ENCODE measurements at places on chromosomes 3 and 15.
A peak's percentile ranks its signal among the peaks of the same experiment; 100 is the strongest.

GRCh38 chr3:186790261-186790981 lies 7.0 kb downstream of the EIF4A2 start:
- DNase-seq = peak; percentile 56

- DNase-seq = peak; percentile 97
Measured at GRCh38 chr3:8445861-8446260, 55.8 kb upstream of the LMCD1 start.

- peak; percentile 70 for DNase-seq
Measured at GRCh38 chr15:59611276-59612260, at the start of gene GCNT3. GCNT3 (plus strand) TSS chr15:59611783; CDS start chr15:59618239, 6,456 bp downstream.

DNA sequence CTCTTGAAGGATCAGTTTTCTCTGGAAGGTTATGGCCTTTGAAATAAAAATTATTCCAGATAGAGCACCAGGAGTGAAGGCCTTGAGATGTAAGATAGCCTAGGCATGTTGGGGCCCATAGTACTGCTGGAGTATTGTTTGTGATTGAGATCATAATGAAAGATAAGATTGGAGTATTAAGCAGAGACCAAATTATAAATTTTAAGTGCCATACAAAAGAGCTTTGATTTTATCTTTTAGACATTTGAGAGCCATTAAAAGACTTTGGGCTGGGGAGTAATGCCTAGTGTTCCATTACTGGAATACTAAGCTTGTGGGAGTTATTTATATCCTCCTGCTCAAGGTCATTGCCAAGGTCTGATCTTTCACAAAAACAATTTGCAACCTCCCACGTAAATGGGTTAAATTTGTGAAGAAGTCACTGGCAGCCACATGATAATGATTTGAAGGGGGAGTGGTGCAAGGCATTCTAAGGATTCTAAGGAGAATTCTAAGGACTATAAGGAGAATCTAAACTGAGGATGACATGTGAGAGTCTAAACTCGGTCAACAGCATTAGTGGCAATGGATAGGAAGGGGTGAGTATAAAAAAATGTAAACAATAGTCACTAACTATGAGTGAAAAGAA lies 12.8 kb downstream of the ELL3 start:
- no peak for DNase-seq

DNA sequence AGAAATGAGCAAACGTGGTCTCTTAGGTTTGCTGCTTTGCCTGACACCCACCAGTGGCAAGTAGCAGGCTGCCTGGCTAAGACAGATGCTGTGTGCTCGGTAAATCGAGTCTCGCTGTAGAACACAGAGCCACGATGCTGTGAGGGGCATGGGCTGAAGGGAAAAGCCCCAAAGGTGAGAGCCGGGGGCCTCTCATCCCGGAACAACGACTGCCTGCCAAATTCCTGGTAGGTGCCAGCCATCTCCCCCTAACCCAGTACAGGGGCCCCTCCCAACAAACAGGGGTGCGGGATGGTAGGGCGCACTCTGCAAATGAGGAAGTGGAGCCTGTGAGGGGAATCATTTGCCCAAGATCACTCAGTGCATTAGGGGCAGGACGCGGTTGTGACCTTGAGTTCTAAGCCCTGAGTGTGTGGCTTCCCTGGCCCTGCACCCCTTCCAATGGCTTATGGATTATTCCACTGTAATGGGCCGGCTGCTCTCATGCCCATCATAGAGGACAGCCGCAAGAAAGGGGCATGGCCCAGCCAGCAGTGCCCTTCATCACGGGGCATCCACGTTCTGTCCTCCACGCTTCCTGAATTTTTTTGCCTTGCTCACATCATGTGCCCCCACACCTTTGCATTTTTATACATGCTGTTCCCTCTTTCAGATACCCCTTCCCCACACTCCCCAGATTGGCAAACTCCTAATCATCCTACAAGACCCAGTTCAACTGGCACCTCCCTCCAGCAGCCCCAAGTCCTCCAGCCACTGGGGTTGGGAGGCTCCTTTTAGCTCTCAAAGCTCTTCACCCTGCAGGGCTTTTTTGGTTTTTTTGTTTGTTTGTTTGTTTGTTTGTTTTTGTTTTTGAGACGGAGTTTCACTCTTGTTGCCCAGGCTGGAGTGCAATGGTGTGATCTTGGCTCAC lies 125.4 kb downstream of the NUP210 start:
- DNase-seq = no peak

DNA sequence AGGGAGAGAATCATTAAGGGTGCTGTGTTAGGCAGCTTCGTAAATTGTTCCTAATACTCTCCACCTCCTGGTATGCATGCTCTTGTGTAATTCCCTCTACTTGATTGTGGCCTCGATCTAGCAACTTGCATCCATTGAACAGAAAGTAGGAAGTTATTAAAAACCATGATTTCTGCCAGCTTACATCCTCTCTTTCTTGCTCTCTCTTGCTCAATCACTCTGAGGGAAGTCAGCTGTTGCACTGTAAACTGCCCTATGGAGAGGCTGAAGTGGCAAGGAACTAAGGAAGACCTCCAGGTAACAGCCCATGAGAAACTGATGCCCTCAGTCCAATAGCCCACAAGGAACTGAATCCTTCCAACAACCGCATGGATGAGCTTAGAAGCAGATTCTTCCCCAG lies 92.6 kb downstream of the ERC2 start:
- DNase-seq = no peak

- DNase-seq = peak; percentile 73
Measured at GRCh38 chr3:152556731-152557254, 278.1 kb upstream of the P2RY1 start.

- DNase-seq = no peak
Measured at GRCh38 chr15:77474310-77474988, 53.8 kb downstream of the HMG20A start.

GRCh38 chr3:107813026-107813425 lies 277.8 kb downstream of the CD47 start:
- peak; percentile 12 for DNase-seq

DNA sequence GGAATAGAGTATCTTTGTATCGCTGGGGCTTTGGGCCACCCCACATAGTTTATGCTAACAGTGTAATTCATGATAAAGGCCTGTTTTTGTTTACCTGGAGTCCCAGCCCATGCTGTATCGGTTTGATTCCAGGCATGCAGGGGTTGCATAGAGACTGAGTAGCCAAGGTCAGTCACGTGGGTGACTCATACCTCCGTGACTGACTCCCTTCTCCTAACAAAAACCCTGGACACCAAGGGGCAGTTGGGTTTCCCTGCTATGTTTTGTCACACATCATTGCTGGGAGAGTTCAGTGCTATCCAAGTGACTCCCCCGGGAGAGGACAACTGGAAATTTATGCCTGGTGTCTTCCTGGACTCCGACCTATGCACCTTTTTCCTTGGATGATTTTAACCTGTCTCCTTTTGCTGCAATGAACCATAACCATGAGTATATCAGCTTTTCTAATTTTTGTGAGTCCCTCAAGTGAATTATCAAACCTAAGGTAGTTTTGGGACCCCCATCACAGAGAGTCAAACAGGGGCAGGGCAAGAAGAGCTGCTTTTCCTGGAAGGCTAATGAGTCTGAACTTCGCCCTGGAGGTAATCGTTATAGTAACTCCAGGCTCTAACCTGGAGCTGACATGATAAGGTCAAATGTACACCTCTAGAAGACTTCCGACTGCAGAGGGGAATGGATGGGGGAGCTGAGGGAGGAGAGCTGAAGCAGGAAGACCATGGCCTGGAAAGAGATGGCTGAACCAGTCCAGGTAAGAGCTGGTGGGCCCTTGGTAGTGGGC lies 57.0 kb downstream of the SRGAP3 start:
- no peak for DNase-seq

DNA sequence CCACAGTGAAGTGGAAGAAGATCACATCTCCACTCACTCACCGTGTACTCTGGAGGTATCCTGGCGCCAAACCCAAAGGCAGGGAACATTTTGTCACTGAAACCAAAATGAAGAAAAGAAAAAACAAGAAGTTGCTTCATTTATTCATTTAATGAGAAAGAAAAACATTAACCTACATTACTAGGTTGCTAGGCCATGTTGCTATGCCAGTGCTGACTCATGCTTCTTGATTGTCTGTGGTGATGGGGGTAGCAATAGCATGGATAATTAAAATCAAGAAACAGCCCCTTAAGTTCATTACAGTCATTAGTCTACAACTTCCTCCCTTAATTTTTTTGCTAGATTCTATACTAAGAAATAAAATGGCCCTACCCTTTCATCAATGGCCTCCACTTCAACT lies 52.7 kb upstream of the MRPL3 start:
- DNase-seq = peak; percentile 43

GRCh38 chr15:53843869-53844569 lies 84.6 kb upstream of the WDR72 start:
- DNase-seq = no peak

DNA sequence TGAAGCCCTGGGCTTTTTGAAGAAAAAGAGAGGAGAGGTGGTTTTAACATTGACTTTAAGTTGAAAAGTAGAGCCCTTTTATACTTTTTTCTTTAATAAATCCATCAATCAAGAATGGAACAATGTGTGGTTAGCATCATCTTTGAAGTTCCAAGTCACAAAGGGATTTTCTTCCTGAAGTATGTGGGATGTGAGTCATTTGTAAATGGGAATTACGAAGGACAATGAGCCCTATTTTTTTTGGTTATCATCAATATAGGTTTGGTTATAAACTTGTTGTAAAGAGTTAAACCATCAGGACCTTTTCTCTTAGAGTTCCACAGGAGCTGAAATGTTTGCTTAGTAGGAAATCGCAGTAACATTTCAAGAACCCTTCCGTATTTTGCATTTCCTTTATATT lies 38.3 kb downstream of the PIK3CA start:
- no peak for DNase-seq

GRCh38 chr3:27380433-27381357 lies 11.5 kb upstream of the NEK10 start:
- DNase-seq = no peak

DNA sequence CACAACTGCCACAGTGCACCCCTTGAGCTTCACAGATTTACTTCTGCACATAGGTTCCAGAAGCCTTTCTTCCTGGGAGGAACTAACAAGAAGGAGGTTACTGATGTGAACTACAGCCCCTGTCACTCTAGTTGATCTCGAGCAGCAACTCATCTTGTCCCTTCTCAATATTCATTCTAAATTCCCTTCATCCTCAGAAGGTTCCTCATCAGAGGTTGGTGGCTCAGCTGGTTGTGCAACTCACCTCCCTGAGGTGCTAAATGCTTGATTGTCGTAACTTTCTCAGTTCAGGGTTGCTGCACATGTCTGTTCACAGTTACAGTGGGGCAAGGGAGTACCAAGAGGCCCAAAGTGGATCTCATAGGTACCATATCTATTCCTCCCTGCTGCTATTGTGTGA lies 5.7 kb upstream of the A4GNT start:
- no peak for DNase-seq

- DNase-seq = no peak
Measured at GRCh38 chr3:194235160-194235559, 99.2 kb downstream of the HES1 start.

DNA sequence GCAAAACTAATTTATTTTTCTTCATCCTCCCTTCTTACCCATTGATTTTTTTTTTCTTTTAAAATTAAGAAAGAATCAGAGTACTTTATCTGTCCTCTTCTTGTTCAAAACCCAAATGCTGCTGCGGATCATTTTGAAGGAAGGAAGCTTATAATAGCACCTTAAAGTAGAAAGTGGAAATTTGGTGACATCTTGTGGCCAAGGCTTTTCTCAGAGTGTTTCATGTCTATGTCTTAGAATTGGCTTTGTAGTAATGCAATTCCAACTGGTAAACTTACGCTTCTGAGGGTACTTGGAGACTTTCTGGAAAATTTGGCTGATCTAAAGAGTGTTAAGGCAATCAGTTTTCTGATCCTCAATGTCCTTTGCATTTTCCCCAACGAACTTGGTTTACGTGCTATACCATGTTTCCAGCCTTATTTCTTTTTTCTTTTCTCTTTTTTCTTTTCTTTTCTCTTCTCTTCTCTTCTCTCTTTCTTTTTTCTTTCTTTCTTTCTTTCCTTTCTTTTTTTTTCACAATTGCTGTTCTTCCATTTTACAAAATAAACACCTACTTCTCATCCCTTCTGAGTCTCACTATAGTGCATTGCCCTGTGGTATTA lies 30.7 kb downstream of the C3orf38 start:
- peak; percentile 62 for DNase-seq

- DNase-seq = no peak
Measured at GRCh38 chr15:68632101-68632500, 53.3 kb downstream of the CORO2B start.

DNA sequence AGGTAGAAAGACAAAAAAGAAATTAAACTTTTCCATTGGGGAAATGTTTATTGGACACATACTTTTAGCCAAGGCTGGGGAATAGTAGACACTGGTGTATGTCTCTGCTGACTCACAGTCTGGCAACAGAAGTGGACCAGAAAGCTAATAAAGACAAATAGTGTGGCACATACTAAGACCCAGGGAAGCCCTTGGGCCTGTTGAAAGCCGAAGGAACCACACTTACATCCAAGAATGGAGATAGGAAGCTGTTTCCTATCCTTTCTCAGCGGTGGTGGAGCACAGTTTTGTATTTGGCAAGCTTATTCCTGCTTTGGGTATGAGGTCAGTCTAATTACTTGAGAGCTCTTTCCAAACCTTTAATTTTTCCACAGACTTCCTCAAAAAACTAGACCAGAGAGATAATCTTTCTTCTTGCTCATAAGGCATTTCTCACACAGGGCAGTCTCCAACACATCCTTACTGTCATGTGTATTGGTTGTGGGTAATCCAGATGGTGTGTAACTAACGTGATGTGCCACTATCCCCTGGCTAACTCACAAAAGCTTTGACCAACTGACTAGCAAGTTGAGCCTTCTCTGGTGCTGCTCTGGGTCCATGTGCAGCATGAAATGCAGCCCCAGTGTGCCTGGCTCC lies 279.1 kb upstream of the IGF1R start:
- DNase-seq = no peak

GRCh38 chr3:166498446-166498845 lies 661.2 kb upstream of the BCHE start:
- no peak for DNase-seq

- DNase-seq = peak; percentile 90
Measured at GRCh38 chr15:84992157-84992944, 10.7 kb downstream of the PDE8A start.

DNA sequence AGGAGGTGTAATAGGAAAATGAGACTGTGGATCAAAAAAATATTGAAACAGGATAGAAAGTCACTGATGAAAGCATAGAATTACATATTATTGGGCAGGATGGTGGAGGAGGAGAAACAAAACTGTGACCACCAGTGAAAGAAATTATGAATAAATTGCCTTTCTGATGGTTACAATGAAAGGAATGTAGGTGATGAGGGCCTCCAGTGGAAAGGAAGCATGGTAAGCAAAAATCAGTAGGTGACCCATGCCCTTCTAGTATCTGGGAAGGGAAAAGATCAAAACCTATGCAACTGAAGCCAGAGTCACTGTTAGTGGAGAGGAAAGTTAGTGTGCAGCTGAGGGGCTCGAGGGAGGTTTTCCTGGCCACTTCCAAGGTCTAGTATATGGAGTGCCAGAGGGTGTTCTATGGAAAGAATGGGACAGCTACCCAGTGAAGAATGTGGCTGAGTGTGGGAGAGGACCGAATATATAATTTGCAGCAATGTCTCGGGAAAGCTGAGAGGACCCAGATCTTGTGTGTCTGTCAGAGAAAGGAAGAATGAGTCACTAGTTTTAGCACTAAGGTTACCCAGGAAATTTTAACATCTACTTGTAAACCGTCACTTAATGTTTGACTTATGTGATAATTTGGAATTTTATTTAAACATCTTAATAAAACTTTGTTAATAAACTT lies 146.2 kb downstream of the NFKBIZ start:
- DNase-seq = peak; percentile 59
